ENCODE measurements at places on chromosomes 5 and 9. TPM values are rescaled to one million over a fixed set of nuclear protein-coding genes. Genes with fewer than 3 reads are reported as not detected.

ADAMTS2 gene
- 0.42 TPM for total RNA-seq

PCDHGA5 gene
- total RNA-seq = 0.74 TPM

RIGI gene
- 30.3 TPM for total RNA-seq

KCNT1 gene
- total RNA-seq = not detected

CDH9 gene
- not detected for total RNA-seq

PCDHB15 gene
- total RNA-seq = 0.65 TPM

PRDM12 gene
- not detected for total RNA-seq

PJA2 gene
- 79.0 TPM for total RNA-seq

C1QTNF2 gene
- 0.28 TPM for total RNA-seq

HAVCR2 gene
- total RNA-seq = under 0.01 TPM

PHYHD1 gene
- total RNA-seq = 0.85 TPM

SH2D3C gene
- total RNA-seq = 77.8 TPM

LRRC19 gene
- not detected for total RNA-seq

F2RL1 gene
- total RNA-seq = 30.0 TPM

LCN2 gene
- total RNA-seq = 0.14 TPM

QRFP gene
- total RNA-seq = not detected

SMIM33 gene
- not detected for total RNA-seq

SLC6A7 gene
- not detected for total RNA-seq

SLC9A3 gene
- 1.5 TPM for total RNA-seq

NINJ1 gene
- 35.4 TPM for total RNA-seq

SIL1 gene
- 50.3 TPM for total RNA-seq

SLCO4C1 gene
- total RNA-seq = 0.14 TPM

DAB2 gene
- 129 TPM for total RNA-seq

POU5F2 gene
- total RNA-seq = 1.2 TPM

SLCO6A1 gene
- not detected for total RNA-seq

IFNA2 gene
- total RNA-seq = not detected

SPATA31A7 gene
- not detected for total RNA-seq

Measured in dermis blood vessel endothelial cell (primary cell).